ENCODE measurements at places on chromosomes 6 and 20.

DNA sequence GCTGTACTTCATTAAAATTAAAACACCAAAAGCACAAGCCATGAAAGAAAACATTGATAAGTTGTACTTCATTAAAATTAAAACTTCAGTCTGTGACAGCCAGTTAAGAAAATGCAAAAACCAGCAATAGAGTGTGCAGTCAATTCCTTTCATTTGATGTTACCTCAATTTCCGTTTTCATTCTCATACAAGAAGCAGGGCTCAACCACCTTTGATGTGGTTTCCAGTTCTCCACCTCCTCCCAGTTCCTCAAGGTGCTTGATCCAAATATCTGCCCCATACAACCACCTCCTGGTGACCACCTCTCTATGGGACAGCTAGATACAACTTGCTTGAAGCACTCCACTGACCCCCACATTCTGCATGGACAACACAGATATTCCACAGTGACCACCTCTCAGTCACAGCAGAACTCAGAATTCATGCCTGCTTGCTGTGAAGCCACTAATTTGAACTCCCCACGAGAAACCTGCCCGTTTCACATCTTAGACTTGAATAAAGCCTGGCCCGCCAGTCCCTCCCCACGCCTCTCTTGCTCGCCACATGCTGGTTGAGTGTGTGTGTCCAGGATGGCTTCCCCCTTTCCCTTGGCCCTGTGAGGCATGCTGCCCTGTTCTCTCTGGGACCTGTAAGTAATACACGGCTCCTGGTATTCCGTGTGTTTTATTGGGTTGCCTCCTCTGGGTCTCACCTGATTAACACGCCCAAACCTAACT, 66.1 kb downstream of the FAM50B start:
- peak; percentile 92 for DNase-seq

- no peak for DNase-seq
These were observed 47.9 kb upstream of the CCDC167 start for GRCh38 chr6:37547564-37548061.

DNA sequence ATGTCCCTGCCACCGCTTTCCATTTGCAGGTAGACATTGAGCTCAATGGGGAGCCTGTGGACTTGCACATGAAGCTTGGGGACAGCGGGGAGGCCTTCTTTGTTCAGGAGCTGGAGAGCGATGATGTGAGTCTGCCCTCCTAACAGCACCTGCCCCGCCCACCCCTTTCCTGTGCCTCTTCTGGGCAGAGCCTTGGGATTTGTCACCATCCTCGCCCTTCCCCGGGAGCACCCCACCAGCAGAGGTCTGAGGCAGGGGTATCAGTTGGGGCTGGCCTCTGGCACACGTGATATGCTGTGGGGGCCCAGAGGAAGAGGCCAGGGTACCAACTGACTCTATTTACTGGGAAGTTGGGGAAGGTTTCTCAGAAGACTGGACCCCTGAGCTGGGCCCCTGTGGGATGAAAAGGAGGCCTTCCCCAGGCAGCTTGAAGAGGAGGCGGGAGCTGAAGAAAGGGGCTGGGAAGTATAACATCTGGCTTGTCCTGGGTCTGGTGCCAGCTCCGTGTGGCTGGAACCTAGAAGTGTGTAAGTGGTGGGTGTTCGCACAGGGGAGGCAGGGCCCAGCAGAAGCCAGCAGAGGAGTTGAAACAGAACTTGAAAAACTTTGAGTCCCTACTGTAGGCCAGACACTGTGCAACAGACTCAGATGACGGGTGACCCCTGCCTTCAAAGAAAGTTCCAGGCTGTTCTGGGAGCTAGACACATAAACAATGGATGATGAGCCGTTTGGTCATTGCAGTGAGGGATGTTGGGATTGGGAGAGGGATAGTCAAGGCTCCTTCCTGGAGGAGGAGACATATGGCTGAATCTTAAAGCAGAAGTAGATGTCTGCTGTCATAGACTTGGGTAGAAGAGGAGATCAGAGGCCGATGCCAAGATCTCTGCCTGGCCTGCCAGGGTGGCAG, 7.2 kb downstream of the LPIN3 start:
- DNase-seq: no peak

GRCh38 chr6:168950858-168951214, 302.8 kb downstream of the THBS2 start:
- DNase-seq: no peak

DNA sequence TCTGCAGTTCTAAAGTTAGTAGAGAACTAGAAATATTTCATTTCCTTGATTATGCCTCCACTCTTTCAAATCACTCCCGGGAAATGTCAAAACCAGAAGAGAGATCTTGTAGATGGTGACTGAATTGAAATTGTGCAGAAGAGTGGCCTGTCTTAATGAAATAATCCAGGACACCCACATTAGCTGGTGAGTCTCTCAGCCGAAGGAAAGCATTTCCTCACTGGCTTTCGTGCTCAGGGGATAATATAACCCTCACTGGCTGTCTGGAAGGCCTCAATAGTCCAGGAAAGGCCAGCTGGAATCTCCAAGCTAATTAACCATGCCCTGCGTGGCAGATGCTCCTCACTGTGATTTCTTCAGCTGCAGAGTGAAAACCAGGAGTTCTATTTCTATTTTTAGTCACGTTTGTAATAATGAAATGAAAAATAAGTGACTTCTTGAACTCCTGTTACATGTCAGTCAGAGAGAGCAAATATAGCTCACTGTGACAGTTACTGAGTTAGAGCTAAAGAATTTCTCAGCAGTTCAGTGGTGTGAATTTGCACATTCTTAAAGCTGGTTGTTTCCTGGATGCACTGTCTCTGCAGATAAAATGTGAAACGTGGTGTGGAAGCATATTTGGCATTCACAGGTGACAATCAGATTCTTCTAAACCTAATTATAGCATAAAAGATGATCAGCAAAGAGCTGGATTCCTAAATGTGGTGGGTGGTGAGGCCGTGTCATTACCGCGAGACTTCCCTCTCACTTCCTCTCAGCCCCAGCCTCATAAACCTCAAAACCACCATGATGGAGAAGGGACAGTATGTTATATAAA, 211.7 kb downstream of the LMBRD1 start:
- peak; percentile 37 for DNase-seq

DNA sequence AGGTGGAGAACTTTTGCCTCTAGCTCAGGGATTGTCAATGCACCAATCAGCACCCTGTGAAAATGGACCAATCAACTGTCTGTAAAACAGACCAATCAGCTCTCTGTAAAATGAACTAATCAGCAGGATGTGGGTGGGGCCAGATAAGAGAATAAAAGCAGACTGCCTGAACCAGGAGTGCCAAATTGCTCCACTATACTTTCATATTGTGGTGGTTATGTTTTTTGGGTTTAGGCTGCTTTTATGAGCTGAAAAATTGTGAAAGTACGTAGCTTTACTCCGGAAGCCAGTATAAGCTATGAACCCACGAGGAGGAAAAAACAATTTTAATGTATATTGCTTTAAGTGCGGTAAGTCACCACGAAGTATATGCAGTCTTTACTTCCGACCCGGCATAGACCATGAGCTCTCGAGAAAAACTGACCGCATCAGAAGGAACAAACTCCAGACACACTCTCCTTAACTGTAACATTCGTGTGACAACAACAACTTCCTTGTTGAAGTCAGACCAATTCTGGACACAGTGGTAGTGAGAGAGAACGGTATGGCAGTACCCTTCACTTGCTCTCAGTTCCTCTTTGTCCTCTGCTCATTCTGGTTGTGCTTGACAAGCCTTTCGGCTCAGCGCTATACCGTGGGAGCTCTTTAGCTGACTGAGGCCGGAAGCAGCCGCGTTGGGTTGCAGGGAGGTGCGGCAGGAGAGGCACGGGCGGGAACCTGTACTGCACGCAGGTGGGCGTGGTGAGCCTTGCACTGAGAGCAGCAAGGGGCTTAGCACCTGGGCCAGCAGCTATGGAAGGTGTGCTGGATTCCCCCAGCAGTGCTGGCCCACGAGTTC, 81.9 kb upstream of the E2F3 start:
- DNase-seq: no peak

GRCh38 chr6:38588631-38589366, 50.9 kb downstream of the BTBD9 start:
- DNase-seq: no peak

- DNase-seq: no peak
These were observed 100.9 kb upstream of the SIM1 start for GRCh38 chr6:100565439-100566104.

GRCh38 chr6:131917318-131917717, 33.9 kb downstream of the CCN2 start:
- peak; percentile 41 for DNase-seq

GRCh38 chr20:23254034-23254433, 96.6 kb upstream of the NXT1 start:
- DNase-seq: no peak

- DNase-seq: no peak
These were observed 24.4 kb upstream of the SLCO4A1 start for GRCh38 chr20:62617711-62618483.

GRCh38 chr20:22686097-22686496, 101.7 kb upstream of the FOXA2 start:
- DNase-seq: no peak

GRCh38 chr6:121465101-121465500, 29.7 kb downstream of the GJA1 start:
- DNase-seq: no peak

GRCh38 chr20:36238153-36238552, 1.9 kb downstream of the AAR2 start:
- DNase-seq: no peak

GRCh38 chr20:4568361-4568959, 153.2 kb upstream of the PRND start:
- DNase-seq: no peak

DNA sequence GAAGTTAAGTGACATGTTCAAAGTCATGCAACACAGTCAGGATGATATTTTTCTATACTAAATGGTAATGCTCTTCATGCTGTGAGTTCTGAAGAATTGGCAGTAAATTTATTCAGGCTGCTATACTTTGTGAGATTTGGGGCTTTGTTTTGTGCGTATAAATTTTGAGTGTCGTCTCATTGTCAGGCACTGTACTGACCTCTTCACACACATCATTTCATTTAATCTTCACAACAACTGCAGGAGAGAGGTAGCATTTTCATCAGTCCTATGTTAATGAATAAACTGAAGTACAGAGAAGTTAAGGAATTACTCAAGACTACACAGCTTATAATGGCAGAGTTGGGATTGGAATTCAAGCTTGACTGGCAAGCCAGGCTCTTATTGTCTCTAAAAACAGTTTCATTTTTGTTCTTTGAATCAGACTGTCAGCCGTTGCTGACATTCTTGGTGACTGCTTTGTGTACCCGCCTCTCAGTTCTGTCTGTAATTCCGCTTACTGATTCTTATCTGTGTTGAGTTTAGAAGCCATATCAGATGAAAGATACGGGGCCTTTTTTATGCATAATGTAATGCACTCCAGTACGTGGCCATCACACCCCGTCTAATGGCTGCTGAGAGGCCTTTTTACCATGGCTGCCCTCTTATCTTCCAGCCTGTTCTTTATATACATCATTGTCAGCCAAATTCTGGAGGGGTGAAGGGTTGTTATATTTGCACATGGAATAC, 274.9 kb downstream of the UTRN start:
- DNase-seq: peak; percentile 82

GRCh38 chr20:4117867-4118266, 102.5 kb upstream of the RNF24 start:
- no peak for DNase-seq

- DNase-seq: no peak
These were observed 690.7 kb downstream of the KIF16B start for GRCh38 chr20:15882553-15882952.

GRCh38 chr6:84623956-84624680, 140.3 kb downstream of the TBX18 start:
- no peak for DNase-seq

DNA sequence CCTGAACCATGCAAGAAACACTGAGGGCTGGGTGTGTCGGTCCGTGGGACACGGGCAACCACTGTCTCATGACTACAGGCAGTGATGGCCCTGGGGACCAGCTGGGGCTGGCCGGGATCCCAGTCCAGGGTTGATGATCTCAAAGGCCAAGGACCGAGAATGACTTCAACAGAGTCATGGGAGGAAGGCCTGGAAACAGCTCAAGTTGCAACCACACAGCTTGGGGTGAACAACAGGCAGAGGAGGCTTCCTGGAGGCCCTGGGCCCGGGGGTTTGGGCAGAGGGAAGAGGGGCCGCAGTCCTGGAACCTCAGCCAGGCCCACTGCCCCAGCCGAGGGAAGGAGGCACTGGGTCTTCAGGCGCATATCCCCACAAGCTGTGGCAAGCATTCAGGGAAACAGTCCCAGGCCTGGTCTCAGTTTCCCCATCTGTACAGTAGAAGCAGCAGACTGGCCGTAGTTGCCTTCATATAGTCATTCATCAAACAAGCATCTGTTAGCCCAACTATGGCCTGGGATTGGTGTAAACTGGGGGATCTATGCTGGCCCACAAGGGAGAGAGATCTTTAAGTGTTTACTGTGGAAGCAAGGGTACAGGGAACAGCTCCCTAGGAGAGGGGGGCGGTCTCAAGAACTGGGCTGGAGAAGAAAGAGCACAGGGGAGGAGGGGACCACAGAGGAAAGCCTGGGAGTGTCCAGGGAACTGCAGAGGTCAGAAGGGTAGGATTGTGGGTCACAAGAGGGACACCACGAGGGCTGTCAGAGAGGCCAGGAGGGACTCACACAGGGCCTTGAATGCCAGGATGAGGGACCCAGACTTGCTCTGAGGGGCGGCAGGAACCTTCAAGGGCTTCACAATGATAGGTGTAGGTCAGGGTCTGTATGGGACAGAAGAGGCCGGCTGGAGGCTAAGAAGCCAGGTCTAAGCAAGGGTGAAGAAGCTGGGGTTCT, 2.1 kb downstream of the MYL9 start:
- DNase-seq: no peak

DNA sequence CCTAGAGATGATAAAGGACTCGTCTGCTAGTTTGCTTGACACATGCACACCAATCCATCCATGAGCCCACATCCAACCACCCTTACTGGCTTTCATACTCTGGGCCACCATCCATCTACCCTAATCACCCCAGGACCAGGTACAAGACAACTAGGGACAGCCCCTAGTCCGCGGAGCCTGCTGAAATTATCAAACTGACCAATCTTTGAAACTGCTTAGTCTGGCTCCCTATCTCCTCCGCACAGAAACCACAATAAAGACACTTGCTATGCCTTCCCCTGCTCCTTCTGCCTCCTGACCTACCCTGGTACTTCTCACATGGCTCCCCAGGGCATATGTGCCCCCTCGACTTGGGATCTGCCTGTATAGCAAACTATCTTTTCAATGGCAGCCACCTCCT, 33.1 kb downstream of the PXDC1 start:
- no peak for DNase-seq

DNA sequence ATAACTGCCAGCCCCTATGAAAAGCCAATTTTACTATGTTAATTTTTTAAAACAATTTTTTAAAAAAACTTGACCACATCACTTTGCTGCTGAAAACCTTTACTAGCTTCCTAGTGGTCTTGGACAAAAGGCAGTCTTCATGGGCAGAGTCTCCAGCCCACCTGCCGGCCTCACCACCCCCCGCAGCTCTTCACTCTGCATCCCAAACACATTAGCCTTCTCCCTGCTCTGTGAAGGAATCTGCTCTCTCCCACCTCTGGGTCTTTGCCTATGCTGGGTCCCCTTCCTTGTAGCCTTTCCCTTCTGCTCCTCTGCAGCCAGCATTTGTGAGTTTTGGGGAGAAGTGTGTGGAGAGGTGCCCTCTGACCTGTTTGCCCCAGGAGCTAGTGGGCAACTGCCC, 170.7 kb upstream of the MLN start:
- DNase-seq: no peak

Measured in Jurkat, Clone E6-1 (cell line).